ENCODE measurements at places on chromosomes 16 and 17.

GRCh38 chr17:68057531-68057952 is 22.0 kb downstream of the KPNA2 start:
- DNase-seq, result no peak

DNA sequence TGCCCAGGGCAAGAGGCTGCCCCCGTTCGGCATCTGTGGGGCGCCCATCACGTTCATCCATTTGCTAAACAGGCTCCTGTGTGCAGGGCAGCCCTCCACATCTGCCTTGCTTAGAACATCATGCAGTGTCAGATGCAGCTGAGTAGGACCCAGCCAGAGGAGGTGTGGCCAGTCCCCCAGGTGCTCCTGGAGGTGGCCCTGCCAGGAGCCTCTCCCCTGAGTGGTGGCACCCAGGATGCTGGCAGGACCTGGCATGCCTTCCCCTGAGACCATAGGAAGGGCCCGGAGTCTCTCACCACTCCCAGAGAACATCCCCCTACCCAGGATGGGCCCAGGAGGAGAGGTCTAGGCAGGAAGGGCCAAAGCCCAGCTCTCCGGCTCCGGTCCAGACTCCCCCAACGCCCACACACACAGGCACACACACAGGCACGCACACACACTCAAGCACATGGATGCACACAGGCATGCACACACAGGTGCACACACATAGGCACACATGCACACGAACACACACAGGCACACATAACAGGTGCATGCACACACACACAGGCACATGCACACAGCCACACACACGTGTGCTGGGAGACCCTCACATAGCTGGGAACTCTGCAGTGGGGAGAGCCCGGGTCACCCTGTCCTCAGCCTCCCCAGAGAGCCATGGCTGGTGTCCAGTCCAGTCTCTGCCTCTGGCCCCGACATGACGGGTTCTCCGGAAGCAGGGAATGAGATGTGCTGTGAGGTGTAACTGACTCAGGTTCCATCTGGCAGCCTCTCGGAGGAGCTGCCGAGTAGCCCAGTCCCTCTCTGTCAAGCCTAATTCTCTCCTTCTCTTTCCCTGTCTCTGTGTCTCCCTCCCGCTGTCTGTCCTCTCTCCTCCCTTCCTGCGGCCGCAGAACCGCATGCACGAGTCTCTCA is 74.6 kb downstream of the AMFR start:
- no peak for DNase-seq

DNA sequence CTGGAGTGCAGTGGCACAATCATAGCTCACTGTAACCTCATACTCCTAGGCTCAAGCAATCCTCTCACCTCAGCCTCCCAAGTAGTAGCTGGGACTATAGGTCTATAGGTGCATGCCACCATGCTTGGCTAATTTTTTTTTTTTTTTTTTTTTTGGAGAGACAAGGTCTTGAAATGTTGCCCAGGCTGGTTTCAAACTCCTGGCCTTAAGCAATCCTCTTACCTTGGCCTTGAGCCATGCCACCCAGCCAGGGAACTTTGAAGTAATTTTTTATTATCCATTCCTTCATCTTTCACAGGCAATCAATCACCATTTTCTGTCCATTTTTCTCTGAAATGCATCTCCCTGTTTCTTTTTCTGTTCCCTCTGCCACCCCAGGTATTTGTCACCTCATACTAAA is 6.3 kb upstream of the PSMD7 start:
- no peak for DNase-seq

DNA sequence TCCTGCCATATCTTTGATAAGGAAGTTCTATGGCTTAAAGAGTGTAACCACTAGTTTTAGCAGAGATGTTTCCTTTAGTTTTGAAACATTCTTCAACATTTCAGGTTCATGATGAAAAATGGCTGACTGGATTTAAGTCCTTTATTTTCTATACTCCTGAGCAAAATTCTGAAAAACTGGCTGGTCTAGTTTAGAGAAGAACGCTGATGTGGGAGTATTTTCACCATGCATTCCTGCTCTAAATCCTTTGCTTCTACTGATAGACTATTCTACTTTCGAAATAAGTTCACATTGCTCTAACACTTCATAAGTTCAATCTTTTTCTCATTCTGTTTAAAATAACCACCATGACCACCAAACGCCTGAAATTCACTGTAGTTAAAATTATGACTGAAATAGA is 281.9 kb downstream of the FTO start:
- no peak for DNase-seq

DNA sequence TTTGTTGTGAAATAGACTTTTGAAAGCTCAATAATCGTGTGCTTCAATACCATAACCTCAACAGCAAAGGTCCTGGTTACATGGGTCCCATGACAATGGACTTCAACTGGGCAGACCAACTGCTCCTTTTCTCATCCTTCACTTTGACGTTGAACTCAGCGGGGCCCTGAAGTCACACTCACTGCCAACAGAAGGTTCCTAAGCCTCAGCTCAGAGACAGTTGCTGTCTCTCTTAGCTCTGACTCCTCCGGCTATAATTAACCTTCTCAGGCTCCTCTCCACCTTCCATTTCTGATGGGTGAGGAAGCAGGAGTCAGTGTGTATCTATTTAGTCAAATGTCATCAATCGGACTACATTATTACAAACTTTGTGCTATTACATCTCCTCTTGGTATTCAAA is 23.8 kb downstream of the MPP3 start:
- DNase-seq, result no peak

- DNase-seq, result no peak
Measured at GRCh38 chr16:28293601-28293960, 1.3 kb downstream of the SBK1 start.

DNA sequence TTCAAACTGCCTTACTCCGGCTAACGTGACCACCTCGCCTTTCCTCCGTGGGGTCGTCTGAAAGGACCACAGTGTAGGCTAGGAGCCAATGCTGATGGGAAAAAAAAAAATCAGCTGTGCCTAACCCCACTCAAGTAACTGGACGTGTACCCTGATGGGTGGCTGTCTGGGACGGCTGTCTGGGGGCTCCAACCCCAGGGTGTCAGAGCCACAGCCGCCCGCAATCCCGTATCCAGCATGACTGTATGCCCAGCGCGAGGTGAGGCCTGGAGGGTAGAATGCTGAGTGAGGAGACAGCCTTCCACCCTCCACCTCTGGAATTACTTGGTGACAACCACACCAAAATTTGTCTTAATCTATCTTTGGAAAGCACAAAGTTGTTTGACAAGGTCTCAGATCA is 2.8 kb downstream of the CSNK1D start:
- DNase-seq, result no peak

GRCh38 chr17:34368946-34369500 is 6.0 kb upstream of the CCL1 start:
- DNase-seq, result no peak

GRCh38 chr17:74250324-74250995 is 23.6 kb upstream of the DNAI2 start:
- no peak for DNase-seq

DNA sequence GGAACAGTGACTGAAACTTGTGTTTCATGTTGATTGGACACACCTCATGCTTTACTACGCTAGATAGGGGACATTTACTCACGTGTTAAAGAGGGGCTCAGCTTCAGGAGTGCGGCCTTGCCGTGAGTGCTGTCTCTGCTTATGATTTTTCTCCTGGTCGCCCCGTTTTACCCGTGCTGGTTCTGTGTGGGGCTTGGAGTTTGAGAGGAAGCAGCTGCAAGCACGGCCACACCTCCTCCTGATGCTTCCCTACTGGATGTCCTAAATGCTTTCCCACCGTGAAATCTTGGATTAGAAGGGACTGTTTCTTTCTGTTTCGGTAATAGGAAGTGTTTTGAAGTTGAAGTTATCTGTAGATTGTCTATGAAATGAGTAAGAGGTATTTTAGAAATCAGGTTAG is 54.0 kb upstream of the ZNF750 start:
- no peak for DNase-seq

GRCh38 chr17:78665387-78665951 is 88.3 kb upstream of the DNAH17 start:
- DNase-seq, result no peak

Data from NCI-H1092 (cell line).